SK-N-SH (cell line): ENCODE measurements at places on chromosomes 13 and 19.
A peak's percentile ranks its signal among the peaks of the same experiment; 100 is the strongest.

- no peaks in the 10 kb centered on the region for H3K27me3 ChIP-seq
- no peak for DNase-seq
- no peak overlapping the region for H3K4me3 ChIP-seq
- peaks cover 14% of the 10 kb centered on the region for H3K36me3 ChIP-seq
- peaks cover 61% of the 10 kb centered on the region for H3K4me1 ChIP-seq
Observed at GRCh38 chr19:13036366-13036976, 41.2 kb downstream of the NFIX start.

DNA sequence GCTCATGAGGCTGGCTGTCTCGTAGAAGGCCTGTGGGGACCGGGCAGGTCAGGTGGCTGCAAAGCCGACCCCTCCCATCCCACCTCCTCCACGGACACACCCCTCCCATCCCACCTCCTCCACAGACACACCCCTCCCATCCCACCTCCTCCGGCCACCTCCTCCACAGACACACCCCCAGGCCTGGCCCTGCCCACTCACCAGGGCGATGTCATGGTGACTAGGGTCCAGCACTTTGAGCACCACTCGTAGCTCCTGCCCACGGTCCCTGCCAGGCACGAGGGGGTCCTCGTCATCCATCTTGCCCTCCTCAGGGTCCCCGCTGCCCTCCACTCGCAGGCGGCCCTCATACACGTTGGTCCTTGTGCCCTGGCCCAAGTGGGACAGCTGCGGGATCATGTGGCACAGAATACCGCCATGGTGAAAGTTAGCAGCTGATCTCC lies 18.8 kb downstream of the TYK2 start:
- H3K27me3 ChIP-seq: no peaks in the 10 kb centered on the region
- no peak overlapping the region for H3K4me3 ChIP-seq
- no peak for DNase-seq
- no peaks in the 10 kb centered on the region for H3K4me1 ChIP-seq

- peak; percentile 2 for DNase-seq
- no peak overlapping the region for H3K27ac ChIP-seq
- H3K4me1 ChIP-seq: no peaks in the 10 kb centered on the region
- H3K36me3 ChIP-seq: no peaks in the 10 kb centered on the region
- no peaks in the 10 kb centered on the region for H3K27me3 ChIP-seq
- H3K4me3 ChIP-seq: no peak overlapping the region
Observed at GRCh38 chr13:79973533-79973963, 367.4 kb downstream of the SPRY2 start.

GRCh38 chr13:108427355-108427754 lies 157.8 kb downstream of the TNFSF13B start:
- DNase-seq: no peak
- no peaks in the 10 kb centered on the region for H3K27me3 ChIP-seq
- no peaks in the 10 kb centered on the region for H3K4me1 ChIP-seq
- H3K27ac ChIP-seq: no peak overlapping the region
- H3K36me3 ChIP-seq: no peaks in the 10 kb centered on the region
- no peak overlapping the region for H3K4me3 ChIP-seq

DNA sequence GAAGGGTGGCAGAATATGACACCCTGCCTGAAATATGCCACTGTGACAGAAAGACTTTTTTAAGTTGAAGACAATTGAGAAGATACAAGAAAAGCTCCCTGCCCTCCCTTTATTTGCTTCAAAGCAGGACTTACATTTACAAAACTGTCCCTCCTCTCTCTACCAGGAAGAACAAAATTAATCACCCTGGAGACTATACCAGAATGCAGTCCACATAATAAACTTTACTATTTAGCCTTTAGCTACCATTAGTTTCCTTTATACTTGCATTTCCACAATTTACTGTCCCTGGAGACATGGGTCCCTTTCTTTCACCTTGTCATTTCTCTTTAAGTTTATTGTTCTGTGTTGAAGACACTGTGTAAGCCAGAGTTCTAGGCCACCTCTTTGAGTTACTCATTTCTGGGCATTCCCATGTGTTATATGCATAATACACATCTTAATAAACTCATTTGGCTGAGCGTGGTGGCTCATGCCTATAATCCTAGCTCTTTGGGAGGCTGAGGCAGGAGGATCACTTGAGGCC lies 238.8 kb downstream of the RFC3 start:
- H3K27ac ChIP-seq: no peak overlapping the region
- DNase-seq: no peak
- no peaks in the 10 kb centered on the region for H3K27me3 ChIP-seq
- no peaks in the 10 kb centered on the region for H3K36me3 ChIP-seq

GRCh38 chr19:2269244-2270156 lies 12.5 kb downstream of the PEAK3 start:
- H3K4me1 ChIP-seq: peaks cover 32% of the 10 kb centered on the region
- H3K27me3 ChIP-seq: no peaks in the 10 kb centered on the region
- peak overlapping the region; percentile 87 for H3K27ac ChIP-seq
- H3K4me3 ChIP-seq: peak overlapping the region; percentile 91

- no peak overlapping the region for H3K4me3 ChIP-seq
- H3K27me3 ChIP-seq: no peaks in the 10 kb centered on the region
- no peak overlapping the region for H3K27ac ChIP-seq
- H3K36me3 ChIP-seq: no peaks in the 10 kb centered on the region
- H3K4me1 ChIP-seq: no peaks in the 10 kb centered on the region
Observed at GRCh38 chr13:91627952-91628739, 229.7 kb downstream of the GPC5 start.

- no peaks in the 10 kb centered on the region for H3K4me1 ChIP-seq
- no peak overlapping the region for H3K27ac ChIP-seq
- H3K27me3 ChIP-seq: peaks cover 34% of the 10 kb centered on the region
- no peaks in the 10 kb centered on the region for H3K36me3 ChIP-seq
- no peak overlapping the region for H3K4me3 ChIP-seq
Observed at GRCh38 chr19:44800461-44800860, 8.4 kb upstream of the BCAM start.

GRCh38 chr13:95629071-95629470 lies 15.4 kb downstream of the DZIP1 start:
- H3K4me1 ChIP-seq: no peaks in the 10 kb centered on the region
- no peak overlapping the region for H3K4me3 ChIP-seq

- no peaks in the 10 kb centered on the region for H3K36me3 ChIP-seq
- H3K27me3 ChIP-seq: no peaks in the 10 kb centered on the region
- peak overlapping the region; percentile 100 for H3K27ac ChIP-seq
- DNase-seq: peak; percentile 85
- no peak overlapping the region; the same call in 1 of the 2 replicates for H3K4me3 ChIP-seq
Observed at GRCh38 chr19:13056052-13056660, 46.5 kb downstream of the LYL1 start.

DNA sequence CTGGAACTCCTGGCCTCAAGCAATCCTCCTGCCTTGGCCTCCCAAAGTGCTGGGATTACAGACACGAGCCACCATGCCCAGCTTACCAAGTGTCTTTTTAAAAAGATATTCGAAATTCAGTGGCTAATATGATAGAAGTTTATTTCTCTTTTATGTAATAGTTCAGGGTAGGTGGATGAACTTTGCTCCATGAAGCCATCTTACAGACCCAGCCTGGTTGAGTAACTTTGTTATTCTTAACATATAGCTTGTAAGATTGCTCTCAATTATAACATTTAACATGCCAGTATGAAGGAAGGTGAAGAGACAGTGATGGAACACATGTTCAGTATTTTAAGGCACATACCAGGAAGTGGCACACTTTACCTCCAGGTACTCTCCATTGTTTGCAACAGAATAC lies 42.4 kb downstream of the ZIC2 start:
- DNase-seq: no peak
- H3K4me1 ChIP-seq: no peaks in the 10 kb centered on the region
- no peak overlapping the region for H3K27ac ChIP-seq
- no peaks in the 10 kb centered on the region for H3K27me3 ChIP-seq
- H3K4me3 ChIP-seq: no peak overlapping the region

DNA sequence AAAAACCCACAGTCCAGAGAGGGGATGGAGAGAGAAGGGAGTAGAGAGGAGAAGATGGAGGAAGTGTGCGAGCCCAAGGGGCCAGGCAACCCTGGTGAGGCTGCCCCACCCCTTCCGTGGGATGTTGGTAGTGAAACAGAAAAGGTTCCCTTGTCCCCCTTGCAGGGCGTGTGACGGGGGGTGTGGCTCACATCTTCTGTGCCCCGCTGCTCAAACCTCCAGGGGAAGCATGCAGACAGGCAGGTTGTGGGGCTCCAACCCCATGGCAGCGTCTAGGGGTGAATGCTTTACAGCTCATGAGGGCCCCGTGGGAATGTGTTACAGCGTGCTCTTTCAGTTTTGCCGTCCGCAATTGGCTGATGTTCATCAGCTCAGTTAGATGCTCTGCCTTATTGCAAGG lies 14.7 kb upstream of the EVI5L start:
- H3K27ac ChIP-seq: no peak overlapping the region
- H3K4me1 ChIP-seq: peaks cover under 1% of the 10 kb centered on the region; the same call in 1 of the 2 replicates
- peaks cover 10% of the 10 kb centered on the region; the same call in 1 of the 2 replicates for H3K27me3 ChIP-seq
- no peak overlapping the region for H3K4me3 ChIP-seq

DNA sequence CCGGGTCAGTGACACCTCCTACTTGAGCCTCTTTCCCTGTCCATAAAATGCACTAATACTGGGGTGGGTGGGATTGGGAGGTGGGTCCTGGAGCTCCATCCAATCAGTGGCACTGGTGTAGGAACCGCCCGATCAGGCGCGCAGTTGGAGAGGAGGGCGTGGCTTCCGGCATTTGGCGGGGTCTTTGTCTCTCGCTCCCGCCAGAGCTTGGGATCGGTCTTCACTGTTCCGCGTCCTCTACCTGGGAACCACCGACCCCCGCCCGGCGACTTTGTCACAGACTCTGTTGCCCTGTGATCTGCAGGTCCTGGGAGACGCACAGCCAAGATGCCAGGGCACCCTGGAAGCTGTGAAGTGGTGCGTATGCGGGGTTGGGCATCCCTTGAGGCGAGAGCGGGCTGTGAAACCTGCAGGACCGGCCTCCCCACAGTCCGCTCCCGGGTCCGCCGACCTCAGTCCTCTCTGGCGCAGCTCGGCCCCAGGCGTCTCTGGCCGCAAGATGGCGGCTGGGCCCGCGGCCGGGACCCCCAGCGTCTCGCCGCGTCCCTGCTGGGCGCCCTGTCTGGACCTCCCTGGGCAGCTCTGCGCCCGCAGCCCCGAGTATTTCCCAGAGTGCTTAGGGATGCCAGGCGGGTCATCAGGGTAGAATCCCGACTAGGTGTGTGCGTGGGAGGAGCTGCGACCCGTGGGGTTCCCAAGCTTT lies 41.6 kb upstream of the ZNF730 start:
- H3K4me3 ChIP-seq: peak overlapping the region; percentile 97
- H3K27me3 ChIP-seq: no peaks in the 10 kb centered on the region
- DNase-seq: peak; percentile 92
- H3K27ac ChIP-seq: peak overlapping the region; percentile 75

DNA sequence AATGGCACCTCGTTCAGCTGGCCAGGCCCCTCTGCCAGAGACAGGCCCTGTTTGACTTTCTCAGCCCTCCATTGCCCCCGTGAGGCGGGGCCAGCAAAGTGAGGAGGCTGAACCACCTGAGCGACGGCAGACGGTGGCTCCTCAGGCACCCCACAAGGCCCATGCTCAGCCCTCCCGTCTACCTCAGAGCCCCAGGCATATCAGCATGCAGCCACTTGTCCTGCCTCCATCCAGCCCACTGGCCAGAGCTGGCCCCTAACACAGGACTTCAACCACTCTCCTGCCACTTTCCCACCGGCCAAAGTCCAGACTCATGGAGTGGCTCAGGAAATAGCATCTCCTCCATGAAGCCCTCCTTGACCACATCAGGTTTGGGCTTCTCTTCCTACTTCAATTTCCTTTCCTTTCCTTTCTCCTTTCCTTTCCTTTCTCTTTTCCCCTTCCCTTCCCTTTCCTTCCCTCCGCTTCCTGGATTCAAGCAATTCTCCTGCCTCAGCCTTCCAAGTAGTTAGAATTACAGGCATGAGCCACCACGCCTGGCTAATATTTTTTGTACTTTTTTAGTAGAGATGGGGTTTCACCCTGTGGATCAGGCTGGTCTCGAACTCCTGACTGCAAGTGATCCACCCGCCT lies 9.3 kb downstream of the SLC7A10 start:
- no peaks in the 10 kb centered on the region for H3K36me3 ChIP-seq
- no peaks in the 10 kb centered on the region for H3K4me1 ChIP-seq
- no peak overlapping the region for H3K27ac ChIP-seq
- H3K27me3 ChIP-seq: no peaks in the 10 kb centered on the region; the same call in 1 of the 2 replicates

GRCh38 chr13:76820759-76821158 lies 65.4 kb downstream of the KCTD12 start:
- DNase-seq: no peak
- no peak overlapping the region for H3K27ac ChIP-seq
- H3K4me1 ChIP-seq: no peaks in the 10 kb centered on the region

DNA sequence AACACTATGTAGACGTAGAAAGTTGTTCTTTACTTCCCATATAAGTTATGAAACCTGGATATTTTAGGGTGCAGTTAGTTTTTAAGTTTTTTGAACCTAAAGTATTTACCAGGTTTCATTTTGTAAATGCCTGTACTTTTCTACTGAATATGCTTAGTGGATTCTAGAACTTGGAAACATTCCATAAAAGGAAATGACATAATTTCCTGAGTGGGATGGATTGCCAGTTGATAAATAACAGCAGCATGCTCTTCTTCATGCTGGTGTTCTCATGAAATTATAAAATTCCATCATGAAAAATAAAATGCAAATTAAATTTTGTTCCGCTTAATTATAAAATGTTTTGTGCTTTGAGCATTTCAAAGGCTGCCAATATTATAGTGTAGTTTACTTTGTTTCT lies 362.2 kb upstream of the PCDH20 start:
- no peaks in the 10 kb centered on the region for H3K27me3 ChIP-seq
- H3K27ac ChIP-seq: no peak overlapping the region
- DNase-seq: no peak
- no peak overlapping the region for H3K4me3 ChIP-seq
- no peaks in the 10 kb centered on the region for H3K36me3 ChIP-seq

GRCh38 chr13:35814605-35815011 lies 316.6 kb downstream of the DCLK1 start:
- no peaks in the 10 kb centered on the region for H3K4me1 ChIP-seq
- H3K27ac ChIP-seq: no peak overlapping the region
- no peak for DNase-seq
- no peak overlapping the region for H3K4me3 ChIP-seq
- no peaks in the 10 kb centered on the region for H3K27me3 ChIP-seq

DNA sequence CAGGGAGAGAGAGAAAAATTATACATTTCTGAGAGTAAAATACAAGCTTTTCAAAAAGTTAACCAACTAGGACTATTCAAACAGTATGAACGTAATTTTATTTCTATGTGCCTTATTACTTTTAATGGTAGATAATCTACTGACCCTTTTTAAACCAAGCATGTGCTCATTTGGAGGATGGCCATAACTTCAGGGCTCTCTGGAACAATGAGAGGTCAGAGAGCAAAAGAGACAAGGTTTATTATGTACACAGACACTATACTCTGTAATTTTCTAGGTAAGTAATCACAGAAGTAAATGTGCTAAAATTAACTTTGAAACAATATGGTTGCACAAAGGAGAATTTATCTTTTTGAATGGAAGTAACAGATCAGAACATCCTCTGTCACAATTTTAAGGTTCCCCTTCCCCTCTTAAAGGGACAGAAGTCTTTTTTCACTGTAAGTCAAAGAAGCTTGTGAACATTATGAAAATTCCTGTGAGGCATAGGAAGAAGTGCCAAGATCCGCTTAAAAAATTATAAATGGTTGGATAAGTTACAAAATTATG lies 1.0 kb downstream of the POSTN start:
- no peaks in the 10 kb centered on the region; the same call in 1 of the 2 replicates for H3K36me3 ChIP-seq
- H3K27ac ChIP-seq: peak overlapping the region; percentile 71
- peak overlapping the region; percentile 63 for H3K4me3 ChIP-seq
